Trophoblast cell (in vitro differentiated cells and primary cell): ENCODE measurements at places on chromosomes 11 and 22.

DNA sequence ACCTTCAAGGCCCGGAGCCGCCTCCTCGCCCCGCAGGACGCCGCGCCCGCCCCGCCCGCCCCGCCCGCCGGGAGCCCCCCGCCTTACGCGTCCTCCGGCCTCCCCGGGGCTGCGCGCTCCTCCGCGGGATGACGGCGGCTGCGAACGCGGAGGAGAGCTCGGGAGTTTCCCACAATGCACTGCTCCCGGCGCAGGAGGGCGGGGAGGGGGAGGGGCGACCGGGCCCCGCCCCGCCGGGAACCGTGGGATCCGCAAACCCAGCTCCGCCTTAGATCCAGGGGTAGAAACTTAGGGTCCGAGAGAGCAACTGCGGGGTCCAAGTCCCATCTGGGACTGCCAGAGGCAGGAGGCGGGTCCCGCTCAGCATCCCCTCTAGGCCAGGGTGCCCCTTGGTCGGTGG lies at the start of gene CEND1:
CEND1 (minus strand) TSS at position 148 of the 400 bp plus-strand sequence. CDS start 1,514 bp downstream, outside the sequence.
- peak; percentile 32 for DNase-seq

GRCh38 chr11:116459185-116460045 lies 313.4 kb downstream of the BUD13 start:
- no peak for DNase-seq

GRCh38 chr22:44020981-44021380 lies 3.1 kb upstream of the PARVB start:
- DNase-seq: no peak

- no peak for DNase-seq
These were observed 63.7 kb upstream of the PARVG start for GRCh38 chr22:44116755-44117684.

DNA sequence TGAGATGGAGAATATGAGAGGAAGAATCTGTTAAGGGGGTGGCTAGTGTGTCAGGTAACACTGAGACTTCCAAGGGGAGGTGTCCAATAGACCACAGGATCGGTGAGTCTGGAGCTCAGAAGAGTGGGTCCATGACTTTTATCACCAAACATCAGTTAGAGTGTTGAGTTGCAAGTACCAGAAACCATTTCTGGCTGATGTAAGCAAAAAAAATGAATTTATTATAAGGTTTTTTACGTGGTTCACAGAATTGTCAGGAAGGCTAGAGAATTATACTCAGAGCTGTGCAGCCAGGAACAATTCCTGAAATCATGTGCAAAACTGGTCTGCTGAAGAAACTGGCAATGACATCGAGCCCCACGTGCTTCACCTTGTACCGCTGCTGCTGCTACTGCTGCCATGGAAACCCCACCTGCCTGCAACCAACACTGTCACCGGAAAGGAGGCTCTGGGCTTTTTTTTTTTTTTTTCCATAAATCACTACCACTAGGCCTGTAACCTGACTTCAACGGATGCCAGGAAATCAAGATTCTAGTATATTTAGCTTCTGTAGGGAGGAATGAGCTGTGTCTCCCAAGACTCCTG lies 16.6 kb upstream of the STK33 start:
- no peak for DNase-seq
